Femur (tissue), 1 donor: ENCODE measurements at places on chromosomes 1 and 21.
A peak's percentile ranks its signal among the peaks of the same experiment; 100 is the strongest.

DNA sequence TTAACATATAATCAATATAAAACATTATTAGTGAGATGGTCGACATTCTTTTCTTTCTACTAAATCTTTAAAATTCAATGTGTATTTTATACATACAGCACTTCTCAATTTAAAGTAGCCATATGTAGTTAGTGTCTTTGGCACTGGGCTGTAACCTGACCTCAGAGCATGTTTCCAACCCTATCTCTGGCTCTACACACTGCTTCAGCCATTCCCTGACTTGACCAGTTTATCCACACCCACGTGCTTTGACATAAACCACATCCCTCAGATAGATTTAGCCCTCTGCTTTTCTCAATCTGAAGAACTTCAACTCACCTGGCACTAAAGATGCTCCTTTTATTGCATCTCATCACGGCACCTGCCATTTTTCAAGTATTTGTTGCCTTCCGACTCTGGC, 58.3 kb downstream of the RGS2 start:
- DNase-seq, result no peak

DNA sequence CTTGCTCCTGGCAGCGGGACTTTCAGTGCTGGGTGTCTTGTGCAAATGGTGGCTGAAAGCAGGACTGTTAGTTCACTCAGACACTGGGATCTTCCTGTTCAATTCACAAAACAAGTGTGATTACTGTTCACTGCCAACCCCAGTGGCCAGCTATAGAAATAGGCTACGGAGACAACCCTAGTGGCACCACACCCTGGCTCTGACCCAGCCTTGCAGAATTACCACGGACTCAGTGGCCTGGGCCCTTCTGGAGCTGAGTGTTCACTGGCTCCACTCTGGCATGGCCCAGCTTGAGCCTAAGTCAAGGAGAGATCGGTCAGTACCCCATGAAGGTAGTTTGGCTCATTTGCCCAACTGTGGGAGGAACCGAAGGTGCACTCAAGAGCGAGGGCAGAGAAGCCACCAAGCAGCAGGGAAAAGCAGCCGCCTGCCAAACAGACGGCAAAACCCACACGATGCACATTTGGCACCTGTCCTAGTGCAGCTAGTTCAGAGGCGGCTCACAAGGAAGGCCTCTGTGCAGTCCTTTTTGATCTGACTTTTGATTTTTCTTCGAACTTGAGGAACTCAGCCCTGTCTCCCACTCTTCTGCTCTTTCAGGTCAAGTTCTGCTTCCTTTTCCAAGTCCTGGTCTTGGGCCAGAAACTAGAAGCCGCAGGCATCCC, 5.9 kb downstream of the KIAA2013 start:
- DNase-seq, result no peak

- peak; percentile 87 for DNase-seq
Measured at GRCh38 chr1:182084487-182085316, 23.2 kb upstream of the ZNF648 start.

GRCh38 chr1:19345391-19345790, 33.3 kb downstream of the SLC66A1 start:
- no peak for DNase-seq

DNA sequence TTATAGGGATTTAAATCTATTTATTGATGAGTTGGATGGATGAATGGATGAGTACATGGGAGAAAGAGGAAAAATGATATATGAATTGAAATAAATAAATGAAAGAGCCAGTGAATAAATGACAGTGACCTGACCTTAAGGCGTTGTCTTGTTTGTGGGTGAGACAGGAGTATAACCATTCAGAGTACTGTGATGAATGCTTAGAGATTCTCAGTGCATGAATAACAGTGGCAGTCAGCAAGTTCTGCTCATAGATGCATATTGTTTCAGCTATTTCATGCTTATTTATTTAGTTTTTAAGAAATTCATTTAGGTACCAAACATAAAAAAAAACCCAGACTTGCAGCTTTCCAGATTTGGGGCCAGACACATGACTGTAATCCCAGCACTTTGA, 116.4 kb downstream of the FGGY start:
- no peak for DNase-seq

- no peak for DNase-seq
Measured at GRCh38 chr1:119652587-119652986, 4.5 kb upstream of the ZNF697 start.

DNA sequence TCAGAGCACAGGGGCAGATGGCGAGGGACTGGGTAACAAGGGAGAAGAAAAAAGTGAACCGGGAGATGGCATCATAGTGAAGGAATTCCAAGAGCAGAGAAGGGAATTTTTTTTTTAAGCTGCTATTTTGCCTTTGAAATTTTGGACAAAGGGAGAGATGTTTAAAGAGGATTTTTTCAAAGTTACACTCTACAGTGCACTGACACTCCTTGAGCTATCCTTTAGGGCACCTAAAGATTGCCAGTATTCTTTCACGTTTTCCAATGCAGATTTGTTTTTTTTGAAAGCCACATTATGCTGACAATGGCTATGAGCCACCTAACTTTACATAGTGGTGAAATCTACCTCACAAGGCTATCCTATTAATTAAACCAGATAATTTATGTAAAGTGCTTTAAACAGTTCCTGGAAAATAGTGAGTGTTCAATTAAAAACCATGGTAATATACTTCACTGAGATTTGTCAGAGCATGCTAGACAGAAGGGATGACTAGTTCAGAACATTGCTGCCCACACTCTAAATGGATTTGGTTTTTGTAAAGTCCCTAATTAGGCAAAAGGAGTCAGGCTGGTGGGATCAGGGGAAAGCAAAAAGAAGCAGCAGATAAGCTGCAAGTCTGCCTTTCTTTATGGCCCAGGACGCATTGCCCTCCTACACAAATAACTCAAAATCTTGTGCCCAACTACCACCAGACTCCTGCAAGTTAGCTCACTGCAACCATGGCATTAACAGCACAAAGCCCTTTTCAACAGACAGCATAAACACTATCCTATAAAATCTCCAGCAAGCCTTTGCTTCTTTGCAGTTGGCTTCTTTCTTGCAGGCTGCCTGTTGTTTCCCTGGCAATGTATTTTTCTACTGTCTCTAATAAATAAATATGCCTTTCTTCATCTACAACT, 53.9 kb downstream of the PRDX6 start:
- no peak for DNase-seq

GRCh38 chr1:154741327-154741726, 128.8 kb downstream of the KCNN3 start:
- no peak for DNase-seq

- no peak for DNase-seq
Measured at GRCh38 chr1:208165659-208166058, 78.5 kb downstream of the PLXNA2 start.

DNA sequence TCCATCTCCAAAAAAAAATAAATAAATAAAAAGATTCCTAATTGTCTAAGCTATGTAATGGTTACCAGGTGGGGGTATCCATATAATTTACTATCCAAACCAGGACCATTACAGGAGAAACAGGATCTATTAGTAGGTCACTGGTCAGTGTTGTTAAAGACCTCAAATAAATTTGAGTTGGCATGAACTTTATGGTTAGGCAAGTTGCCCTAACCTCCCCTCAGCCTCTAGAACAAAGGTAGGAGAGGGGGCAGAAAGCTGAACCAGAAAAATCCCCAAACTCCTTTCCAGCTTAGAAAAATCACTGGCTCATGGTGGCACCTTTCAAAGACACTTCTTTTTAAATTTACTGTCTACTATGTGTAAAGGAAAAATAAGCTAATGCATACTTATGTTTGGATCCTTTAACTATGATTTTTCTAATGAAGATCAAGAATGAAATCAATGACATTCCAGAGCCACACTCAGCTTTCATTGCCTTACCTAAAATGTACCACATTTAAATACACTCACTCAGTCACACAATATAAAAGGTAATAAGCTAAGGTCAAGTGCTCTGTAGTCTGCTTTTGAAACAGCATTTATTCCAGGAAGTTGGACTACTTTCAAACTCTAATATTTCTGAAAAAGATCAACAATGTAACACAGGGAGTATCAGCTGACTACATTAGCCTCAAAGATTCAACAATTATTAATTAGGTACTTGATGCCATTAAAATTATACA, 13.8 kb downstream of the EIF4G3 start:
- DNase-seq, result no peak

DNA sequence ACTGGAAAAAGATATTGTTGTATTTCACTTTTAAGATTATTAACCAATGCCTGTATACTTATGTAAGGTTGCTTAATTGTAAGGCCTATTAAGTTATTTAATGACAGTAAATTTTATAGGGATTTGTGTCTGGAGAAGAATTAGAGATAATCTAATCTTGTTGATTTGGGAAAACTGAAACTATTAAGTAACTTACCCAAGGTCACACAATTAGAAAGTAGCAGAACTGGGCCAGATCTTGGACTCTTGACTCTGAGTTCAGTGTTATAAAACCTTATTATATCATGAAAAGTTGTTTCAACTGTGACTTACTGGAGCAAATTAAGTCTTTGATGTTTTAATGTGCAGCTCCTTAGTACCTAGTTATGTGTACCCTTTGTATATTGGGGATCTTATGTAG, 38.5 kb downstream of the CAMTA1 start:
- no peak for DNase-seq

GRCh38 chr1:151693057-151693651, 23.4 kb downstream of the CELF3 start:
- DNase-seq, result no peak

DNA sequence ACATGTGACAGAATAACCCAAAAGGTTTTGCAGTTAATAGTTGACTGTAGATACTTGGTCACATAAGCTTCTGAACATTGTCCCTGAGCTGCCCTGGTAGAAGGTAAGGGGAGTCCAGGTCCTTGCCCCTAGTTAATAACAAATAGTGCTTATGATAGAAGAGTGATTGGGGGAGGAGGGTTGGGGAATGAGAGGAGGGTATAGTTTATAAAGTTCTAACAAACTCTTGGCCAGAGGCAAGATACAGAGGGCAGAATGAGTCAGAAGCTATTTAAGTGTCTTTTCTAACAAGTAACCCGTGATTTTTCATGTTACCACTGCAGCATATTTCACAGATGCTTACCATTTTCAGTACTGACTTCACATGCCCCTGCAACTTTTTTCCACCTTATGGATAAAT, 26.7 kb upstream of the MYOCOS start:
- DNase-seq, result no peak

DNA sequence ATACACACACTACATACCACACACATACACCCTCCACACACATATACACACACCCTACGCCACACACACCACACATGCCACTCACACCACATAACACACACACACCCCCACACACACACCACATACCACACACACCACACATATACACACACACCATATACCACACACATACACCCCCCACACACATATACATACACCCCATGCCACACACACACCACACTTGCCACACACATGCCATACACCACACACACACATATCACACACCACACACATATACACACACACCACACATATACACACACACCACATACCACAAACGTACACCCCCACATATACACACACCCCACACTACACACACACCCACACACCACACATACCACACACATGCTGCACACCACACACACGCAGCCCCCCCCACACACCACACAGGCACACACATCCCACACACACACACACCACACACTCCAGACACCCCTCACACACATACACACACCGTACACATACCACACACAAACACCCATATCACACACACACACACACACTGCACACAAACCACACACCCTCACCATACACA, 76.7 kb upstream of the TMPRSS2 start:
- DNase-seq, result peak; percentile 8

DNA sequence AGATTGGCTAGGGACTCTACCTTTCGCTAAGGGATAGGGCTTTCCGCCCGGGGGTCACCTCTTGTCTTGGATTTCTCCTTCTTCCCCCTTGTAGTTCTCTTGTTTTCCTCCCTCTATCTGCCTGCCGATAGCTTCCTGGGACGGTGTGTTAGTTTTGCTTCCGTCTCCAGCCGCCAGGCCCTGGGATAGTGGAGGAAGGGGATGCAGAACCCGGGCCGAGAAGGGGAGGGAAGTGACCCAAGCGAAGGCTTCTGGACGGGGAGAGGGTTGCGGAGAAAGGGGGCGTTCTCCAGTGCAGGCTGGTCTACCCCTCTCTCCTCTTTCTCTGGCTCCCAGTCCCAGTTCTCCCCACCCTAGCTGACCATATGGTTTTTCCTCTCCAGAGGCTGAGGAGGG, 871 bp downstream of the TUFT1 start:
- peak; percentile 44 for DNase-seq

GRCh38 chr1:28680151-28680550, 11.6 kb downstream of the GMEB1 start:
- no peak for DNase-seq

- peak; percentile 88 for DNase-seq
Measured at GRCh38 chr1:31669786-31670592, 25.3 kb upstream of the PEF1 start.

DNA sequence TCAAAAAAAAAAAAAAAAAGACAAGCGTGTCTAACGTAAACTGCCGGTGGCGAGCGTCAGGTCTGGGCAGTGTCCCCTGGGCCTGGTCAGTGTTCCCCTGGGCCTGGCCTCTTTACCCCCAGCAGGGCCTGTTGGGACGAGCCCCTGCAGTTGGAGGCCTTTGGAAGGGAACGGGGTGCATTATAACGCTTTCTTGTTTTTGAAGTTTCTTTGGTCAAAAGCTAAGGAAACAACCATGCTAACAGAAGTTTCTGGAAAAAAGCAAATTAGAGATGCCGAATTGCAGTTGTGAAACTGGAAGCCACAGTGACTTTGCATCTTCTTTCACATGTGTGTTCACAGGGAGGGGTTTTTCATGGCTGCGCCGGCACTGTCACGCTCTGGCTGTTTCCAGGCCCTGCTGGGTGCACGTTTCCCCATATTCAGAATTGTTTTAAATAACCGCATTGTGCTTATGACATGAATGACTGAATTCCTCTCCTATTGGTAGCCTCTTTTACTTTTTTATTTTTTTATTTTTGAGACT, 16.0 kb downstream of the RRP1 start:
- no peak for DNase-seq

DNA sequence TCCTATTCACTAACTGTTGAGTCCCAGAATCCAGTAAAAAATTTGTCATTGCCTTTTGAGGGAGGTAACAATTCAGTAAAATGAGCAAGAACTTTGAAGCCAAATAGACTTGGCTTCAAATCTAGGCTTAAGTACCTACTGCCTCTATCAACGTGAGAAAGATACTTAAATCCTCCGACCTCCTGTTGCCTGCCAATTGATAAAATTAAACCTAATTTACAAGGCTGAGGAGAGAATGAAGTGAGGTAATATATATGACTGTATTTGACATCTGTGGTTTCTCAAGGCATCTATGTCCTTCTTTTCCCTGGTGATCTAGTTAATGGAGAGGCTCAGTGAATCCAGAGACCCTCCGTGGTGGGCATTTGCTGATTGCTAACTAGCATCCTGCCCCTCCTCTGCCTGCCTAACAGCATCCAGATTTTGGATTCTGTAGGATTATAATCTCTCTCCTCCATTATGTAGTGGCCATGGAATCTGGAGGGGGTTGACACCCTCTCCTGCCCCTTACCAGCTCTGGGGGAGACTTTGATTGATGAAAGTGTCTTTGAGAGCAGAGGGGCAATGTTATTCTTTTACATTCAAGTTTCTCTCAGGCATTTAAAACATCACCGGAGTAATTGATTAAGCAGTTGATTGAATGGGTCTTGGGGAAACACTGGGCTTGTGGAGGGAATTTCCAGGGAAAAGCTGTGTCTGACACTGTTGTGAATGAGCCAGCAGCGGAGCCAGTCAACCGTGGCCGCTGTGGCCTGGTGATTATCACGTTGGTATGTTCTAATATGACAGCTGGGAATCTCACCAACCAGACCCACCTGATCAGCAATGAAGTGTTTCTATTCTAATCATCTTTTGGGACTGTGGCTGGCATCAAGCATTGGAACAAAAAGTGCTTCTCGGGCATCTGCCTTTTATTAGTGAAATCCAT, 140.7 kb upstream of the FAM78B start:
- no peak for DNase-seq

GRCh38 chr1:84006591-84006990, 7.7 kb upstream of the TTLL7 start:
- no peak for DNase-seq
